Trophoblast cell (in vitro differentiated cells and primary cell): ENCODE measurements at places on chromosomes 3 and 15.

GRCh38 chr3:166809520-166809919 lies 570.6 kb downstream of the ZBBX start:
- DNase-seq: no peak

DNA sequence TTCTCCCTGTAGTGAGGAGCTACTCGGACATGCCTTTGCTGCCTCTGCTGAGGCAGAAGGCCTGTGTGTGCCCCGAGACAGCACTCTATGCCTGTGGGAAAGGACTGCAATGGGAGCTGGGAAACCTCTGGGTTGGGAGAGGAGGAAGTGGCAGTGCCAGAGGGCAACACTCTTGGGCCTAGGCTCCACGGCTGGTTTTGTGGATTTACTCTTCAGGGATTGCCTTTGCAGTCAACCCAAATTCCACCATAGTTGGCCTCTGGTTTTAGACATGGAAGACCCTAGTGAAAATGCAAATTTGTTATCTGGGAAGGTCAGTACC lies 46.8 kb downstream of the ITGA11 start:
- no peak for DNase-seq

DNA sequence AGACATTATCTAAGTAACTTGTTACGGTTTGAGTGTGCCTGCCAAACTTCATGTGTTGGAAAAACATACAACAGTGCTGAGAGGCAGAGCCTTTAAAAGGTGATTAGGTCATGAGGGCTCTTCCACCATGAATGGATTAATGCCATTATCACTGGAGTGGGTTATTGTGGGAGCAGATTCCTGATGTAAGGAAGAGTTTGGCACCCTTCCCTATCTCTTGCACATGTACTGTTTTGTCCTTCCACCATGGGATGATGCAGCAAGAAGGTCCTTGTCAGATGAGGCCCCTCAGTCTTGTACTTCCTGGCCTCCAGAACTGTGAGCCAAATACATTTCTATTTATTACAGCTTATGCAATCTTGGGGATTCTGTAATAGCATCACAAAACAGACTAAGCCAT lies 413.9 kb downstream of the EPHA3 start:
- no peak for DNase-seq

GRCh38 chr3:107928084-107928445 lies 162.8 kb downstream of the CD47 start:
- DNase-seq: peak; percentile 55

DNA sequence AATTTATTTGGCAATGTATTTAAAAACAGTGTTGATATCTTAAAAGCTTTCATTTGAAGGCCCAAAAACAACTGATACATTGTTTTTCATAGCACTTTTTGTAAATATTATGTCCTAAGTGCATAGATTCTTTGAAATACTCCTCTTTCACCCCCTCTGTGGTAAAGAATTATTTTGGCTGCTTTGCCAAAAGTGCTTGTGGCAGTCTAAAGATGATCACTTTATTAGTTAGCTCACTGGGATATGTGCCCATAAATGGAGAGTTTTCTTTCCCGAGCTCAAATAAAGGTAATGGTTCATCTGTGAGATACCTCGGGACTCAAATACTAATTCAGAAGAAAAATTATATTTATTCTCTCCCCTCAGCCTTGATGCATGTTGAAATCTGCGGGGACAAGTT lies 16.7 kb downstream of the AKAP13 start:
- DNase-seq: no peak

DNA sequence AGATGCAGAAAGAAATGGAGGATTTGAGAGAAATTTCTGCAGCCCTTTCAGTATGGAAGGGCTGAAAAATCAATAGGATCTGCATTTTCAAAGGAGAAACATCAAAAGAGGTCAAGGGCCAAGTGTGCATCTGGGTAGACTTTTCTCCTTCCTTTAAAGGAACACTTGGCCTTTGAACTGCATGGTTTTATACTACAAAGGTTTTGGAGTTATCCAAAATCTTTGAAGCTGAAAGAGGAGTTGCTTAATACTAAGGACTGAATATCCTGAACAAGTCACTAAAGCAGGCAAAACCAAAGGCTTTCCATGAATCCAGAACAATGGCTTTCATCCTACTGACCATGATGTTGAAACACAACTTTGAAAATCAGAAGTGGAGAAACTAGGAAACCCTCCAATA lies 553.7 kb upstream of the LMCD1 start:
- no peak for DNase-seq

DNA sequence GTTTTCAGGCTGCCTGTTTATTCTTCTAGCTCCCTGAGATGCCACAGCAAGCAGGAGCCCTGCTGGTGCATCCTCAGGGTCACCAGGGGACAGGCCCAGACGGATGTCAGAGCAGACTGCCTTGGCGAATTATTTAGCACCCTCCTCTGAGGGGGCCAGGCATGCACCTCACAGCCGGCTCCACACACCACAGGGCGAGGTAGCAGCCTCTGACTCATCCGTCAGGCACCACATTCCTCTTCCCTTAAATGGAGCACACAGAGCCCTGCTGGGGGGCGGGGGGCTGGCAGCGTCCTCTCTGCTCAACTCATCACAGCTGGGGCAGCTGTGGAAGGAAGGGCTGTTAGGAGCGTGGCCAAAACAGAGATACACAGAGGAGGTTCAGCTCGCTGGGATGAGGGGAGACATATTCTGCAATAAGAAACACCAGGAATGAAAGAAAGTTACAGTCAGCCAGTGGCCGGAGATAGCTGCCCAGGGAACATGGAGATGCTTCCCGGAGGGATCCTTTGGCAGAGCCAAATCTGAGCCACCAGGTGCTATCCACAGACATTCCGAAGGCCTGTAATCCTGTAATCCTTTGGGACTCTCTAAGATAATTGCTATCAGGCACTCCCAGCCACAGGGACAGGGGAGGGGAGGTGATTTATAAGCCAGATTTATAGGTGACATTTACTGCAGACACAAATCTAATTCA lies 13.9 kb upstream of the PRICKLE2 start:
- DNase-seq: peak; percentile 15

DNA sequence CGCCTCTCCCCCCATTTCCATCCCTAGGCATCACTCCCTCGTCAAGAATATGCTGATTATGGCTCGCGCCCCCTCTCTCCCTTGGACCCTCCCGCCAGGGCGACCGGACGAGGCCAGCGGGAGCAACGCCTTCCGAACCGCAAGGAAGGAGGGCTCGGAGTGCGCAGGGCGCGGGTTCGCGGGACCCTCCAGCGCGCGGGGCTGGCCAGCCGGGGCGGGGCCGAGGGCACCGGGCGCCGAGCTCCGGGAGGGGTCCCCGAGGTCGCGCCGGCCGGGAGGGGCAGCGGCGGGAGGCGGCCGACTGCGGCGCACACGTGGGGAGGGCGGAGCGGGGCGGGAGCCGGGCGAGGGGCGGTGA lies 483 bp downstream of the EHD4 start:
- no peak for DNase-seq

DNA sequence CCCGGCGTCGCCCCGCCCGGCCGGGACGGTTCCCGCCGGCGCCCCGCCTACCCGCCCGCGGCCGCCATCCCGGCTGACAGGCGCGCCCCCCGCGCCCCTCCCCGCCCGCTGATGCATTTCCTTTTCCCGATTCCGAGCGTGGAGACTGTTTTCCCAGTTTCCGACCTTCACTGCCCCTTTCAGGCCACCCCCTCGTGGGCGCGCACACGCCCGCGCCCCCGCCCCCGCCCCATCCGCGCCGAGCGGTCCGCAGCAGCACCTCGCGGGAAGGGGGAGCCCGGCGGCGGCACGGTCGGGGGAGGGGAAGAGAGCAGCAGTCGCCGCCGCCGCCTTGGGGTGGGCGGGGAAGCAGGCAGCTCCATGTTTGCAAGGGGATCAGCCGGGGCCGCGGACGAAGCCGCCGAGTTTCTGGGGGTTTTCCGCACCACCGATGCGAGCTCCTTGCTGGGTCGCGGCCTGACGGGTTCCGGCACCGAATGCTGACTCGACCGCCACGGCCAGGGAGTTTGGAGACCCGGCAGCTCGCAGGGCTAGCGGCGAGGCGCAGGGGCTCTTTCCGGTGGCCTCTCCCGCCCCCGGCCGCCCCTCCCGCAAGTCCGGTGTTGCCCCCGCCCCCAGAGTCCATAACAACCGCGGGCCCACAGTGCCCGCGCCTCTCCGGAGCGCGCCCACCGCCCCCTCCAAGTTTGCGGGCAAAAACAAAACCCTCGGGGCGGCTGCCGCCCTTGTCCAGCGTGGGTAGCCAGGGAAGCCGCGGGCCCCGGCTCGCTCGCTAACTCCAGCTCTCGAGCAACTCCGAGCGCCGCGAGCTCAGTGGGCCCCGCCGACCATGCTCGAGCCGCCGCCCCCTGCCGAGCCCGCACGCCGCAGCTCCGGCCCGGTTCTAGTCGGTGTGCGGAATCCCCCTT lies 3.2 kb upstream of the SIN3A start:
- DNase-seq: peak; percentile 62

GRCh38 chr3:29764041-29764440 lies 483.2 kb downstream of the RBMS3 start:
- no peak for DNase-seq
